ENCODE measurements at places on chromosomes 4 and X.

- no peak for DNase-seq
These were observed 66.7 kb upstream of the BOD1L1 start for GRCh38 chr4:13694256-13694655.

- DNase-seq = no peak
These were observed 30.4 kb downstream of the LIMCH1 start for GRCh38 chr4:41568363-41568762.

GRCh38 chrX:12225107-12225506 lies 86.8 kb downstream of the FRMPD4 start:
- DNase-seq = no peak

- DNase-seq = no peak
These were observed 50.9 kb downstream of the CEP44 start for GRCh38 chr4:174334628-174335027.

DNA sequence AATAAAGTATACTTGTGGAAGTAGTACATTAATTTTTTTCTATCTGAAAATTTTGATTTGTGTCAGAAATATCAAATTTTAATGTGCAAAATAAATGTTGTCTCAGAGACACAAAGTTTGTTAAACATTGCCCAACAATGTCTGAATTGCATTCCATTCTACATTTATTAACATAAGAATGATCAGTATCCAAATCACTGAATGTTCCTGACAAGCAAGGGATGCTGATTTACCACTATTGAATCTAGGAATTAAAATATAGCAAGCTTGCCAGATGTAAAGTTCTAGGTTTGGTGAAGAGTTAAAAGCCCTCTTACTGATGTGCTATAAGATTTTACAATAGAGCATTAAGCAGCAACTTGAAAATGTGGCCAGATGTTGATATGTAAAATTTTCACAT lies 489.2 kb upstream of the CTSO start:
- no peak for DNase-seq

DNA sequence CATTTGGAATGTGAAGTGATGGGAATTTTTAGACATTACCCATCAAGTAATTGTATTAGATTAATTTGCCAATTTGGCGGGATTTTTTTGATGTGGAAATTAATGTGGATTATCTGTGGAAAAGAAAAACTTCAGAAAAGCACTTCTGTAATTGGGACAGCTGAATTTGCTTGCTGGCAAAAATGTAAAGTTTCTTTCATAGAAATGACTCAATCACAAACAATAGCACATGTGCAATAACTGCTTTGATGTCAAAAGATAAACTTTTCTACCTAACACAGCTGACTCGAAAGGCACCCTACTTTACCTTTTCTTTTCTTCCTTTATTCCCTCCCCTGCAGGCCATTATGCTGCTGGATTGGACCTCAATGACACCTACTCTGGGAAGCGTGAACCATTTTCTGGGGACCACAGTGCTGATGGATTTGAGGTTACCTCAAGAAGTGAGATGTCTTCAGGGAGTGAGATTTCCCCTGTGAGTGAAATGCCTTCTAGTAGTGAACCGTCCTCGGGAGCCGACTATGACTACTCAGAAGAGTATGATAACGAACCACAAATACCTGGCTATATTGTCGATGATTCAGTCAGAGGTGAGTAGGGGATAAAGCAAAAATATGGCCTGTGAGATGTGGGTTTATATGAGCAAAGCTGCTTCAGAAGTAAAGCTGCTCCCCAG lies 1.4 kb downstream of the AREG start:
- no peak for DNase-seq
